ENCODE measurements at places on chromosomes 11 and 22.

DNA sequence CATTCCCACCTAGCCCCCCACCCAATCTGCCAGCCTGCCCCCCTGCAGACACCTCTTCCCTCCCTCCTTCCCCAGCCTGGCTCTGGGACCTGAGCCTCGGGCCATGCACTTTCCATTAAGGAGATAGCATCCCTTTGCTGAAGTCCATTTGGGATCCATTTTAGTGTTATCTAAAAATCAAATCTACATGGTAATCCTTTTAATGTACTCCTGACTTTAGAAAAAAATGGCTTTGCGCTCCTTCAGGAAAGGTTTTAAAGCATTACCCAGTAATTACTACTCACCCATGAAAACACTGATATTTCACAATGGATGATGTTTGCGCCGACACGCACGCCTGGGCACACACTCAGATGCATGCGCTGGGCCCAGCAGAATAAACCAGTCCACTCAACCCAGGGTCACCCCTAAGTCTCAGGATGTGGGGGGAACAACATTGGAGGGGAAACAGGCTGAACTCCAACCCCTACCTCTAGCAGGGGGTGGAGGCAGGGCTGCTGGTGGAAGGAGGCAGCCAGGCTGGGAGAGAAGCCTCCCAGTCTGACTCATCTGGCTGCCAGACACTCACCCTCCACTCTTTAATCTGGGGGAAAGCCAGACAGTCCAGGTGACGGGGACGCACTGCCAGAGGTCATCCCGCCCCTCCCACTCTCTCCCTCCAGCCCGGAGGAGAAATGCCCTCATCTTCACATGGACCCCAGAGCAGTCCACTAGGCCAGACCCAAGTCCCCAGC is 29.8 kb downstream of the LMO1 start:
- DNase-seq = peak; percentile 34

GRCh38 chr11:74460481-74461154 is 6.7 kb downstream of the KCNE3 start:
- DNase-seq = peak; percentile 52

- no peak for DNase-seq
These were observed 1.3 kb downstream of the BMAL1 start for GRCh38 chr11:13278609-13279486.

DNA sequence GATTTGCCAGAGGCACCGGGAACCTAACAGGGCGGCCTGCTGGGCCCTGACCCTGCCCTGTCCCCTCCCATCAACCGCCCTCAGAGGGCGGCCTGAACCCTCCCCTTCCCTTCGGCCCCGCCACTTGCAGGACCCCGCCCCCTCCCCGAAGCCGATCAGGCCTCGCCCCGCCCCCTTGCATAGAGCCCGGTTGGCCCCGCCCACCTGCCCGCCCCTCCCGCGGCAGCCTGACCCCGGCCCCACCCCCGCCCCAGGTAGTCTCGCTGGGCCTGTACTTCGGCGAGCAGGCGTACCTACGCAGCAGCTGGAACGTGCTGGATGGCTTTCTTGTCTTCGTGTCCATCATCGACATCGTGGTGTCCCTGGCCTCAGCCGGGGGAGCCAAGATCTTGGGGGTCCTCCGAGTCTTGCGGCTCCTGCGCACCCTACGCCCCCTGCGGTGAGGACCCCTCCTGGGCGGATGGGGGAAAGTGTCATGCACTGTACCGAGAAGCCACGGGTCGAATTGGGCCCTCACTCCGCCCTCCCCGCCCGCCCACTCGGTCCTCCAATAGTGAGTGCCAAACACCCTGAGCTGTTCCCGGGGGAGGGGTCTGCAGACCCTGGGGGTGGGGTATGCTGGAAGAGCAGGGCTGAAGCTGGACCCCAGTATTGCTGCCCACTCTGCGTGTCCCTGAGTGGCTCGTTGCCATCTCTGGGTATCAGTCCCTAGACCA is 94.1 kb downstream of the CACNA1I start:
- DNase-seq = no peak

DNA sequence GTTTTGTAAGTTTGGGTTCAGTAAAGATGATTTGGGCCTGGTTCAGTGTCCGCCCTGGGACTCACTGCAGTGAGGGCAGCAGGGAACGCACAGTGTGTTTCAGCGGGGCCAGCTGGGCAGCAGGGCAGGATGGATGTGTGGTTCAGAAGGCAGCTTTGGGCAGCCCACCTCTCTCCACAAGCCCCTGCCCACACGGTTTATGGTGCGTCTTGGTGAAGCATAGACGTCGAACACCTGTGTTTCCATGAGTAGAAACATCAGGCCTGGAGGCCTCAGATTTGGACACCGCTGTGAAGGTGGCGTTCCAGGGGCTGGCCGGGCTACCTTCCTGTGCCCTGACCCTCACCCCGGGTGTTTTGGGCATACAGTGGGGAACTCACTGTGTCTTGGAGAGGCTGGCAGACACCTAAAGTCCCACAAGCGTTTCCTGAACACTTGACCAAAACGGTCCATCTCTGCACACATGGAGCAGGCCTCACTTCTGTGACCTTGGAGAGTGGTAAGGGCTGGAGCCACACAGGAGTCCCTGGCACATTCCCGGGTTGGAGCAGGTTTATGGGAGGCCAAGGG is 59.0 kb downstream of the ST14 start:
- no peak for DNase-seq

- no peak for DNase-seq
These were observed 60.5 kb downstream of the COMMD9 start for GRCh38 chr11:36228689-36229088.

DNA sequence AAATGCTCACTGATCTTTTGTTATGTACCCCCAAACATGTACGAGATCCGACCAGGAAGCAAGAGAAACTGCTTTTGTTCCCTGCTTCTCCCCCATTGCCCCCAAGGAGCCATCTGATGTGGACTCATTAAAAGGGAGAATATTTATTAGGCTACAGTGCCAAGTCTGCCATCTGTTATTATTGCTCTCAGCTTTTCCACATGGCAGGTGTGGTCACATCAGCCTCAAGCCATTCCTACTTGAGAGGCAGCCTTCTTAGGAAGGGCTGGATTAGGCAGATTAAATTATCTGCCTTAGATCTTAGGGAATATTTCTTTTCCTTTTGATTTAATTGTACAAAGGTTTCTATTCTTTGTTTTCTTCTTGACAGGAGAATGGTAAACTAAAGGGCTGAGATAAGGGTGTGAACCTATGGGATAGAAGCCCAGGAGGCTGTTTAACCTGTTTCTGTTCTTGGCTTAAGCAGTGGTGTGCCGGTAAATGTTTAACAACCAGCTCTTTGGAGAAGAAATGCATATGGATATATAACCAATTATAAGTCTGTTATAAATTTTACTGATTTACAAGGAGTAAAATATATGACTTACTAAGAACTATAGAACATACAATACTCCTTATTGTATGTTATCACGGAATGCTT is 88.8 kb downstream of the PDHX start:
- no peak for DNase-seq

DNA sequence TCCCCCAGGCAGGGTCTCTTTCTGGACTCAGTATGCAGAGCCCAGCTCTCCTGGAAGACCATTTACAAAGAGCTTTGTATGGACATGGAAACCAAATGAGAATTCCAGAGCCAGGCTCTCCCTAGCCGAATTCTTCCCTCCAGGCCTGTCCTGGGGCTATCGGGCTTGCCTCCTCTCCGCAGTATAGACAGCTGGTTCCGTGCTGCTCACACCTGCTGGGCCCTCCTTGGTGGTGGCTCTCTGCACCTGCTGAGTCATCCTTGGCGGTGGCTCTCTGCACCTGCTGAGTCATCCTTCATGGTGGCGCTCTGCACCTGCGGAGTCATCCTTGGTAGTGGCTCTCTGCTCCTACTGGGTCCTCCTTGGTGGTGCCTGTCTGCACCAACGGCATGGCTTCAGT is 743.5 kb downstream of the BRD1 start:
- DNase-seq = no peak

DNA sequence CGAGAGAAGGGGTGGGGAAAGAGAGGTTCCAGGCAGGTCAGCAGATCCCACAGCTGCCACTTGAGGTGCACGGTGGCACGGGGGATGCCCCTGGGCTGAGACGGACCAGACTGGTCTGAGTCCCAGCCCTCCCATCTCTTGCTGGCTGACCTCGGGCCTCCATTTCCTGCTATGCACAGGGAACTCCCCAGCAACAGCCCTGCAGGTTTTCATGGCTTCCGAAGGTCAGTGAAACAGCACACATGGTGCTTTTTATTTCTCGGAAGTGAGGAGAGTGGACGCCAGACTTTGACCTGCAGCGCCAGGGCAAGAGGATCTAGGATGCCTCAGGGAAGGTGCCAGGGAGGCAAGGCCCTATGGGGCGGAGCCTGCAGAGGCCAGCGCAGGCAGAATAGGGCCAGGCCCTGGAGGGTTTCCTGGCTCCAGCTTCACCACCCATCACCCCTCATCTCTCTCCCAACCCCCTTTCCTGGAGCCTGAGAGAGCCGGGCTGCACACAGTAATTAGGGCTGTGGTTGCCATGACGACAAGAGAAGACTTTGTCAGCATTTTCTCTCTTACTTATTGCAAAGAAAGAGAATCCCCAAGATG is 29.5 kb downstream of the SLC22A12 start:
- no peak for DNase-seq

DNA sequence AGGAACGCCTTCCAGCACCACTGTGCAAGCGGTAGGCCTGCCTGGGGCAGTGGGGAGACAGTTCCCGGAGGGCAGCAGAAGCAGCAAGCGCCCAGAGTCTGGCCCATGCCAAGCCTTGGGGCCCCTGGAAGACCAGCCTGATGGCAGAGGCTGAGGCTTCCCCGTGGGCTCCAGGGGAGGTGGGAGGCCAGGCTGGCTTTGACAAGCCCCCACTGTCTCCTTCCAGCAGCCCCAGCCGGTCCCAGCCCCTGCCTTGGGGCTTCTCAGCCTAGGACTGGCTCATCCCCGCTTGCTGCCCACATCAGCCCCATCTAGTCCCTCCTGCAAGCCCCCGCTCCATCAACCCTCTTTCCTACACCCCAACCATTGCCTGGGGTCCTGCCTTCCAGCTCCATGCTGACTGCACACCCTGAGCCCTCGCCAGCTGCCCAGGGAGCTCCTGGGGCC is 46.7 kb downstream of the IGF2 start:
- no peak for DNase-seq
